Omental fat pad (tissue), 4 donors: ENCODE measurements at places on chromosomes 7 and 10. TPM values are rescaled to one million over a fixed set of nuclear protein-coding genes. Genes with fewer than 3 reads are reported as not detected.

DNA sequence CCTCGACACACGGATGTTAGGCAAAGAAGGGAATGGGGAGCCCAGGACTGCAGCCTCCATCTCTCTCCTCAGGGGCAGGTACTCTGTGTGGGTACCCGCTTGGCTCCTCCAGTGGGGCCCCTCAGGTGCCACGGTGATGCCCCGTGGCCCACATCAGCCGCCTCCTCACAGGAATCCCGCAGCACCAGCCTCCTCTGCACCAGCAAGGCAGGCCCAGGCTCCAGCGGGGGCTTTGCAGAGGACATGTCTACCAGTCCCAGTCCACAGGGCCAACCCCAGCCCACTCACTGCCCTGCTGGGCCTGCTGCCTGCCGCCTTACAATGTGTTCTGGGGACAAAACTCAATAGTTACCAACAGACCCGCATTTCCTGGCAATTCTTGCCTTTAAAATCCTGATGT, 61.6 kb upstream of the ADGRA1 start:
- DNase-seq, result no peak

DNA sequence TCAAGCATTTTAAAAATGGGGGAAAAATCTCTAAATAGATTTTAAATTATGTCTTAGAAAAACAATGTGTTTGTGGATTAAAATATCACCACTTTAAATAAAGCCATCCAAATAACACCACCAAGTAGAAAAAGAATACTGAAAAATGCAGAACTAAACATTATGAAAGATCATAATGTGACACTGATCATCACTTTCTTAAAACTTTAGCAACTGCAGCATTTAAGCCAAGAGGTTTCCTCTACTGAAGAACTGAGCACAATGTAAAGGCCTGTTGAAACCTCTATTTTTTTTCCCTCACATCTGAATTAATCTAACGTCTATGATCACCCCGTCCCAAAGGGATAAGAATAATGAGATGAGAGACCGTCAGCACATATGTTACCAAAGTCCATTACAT, 18.6 kb downstream of the MINDY3 start:
- DNase-seq, result no peak

GRCh38 chr7:151680810-151681209, 161.1 kb upstream of the RHEB start:
- no peak for DNase-seq

GRCh38 chr10:13731799-13732198, 145.0 kb downstream of the PRPF18 start:
- no peak for DNase-seq

- no peak for DNase-seq
These were observed 12.4 kb upstream of the ARHGAP12 start for GRCh38 chr10:31940839-31941653.

DNA sequence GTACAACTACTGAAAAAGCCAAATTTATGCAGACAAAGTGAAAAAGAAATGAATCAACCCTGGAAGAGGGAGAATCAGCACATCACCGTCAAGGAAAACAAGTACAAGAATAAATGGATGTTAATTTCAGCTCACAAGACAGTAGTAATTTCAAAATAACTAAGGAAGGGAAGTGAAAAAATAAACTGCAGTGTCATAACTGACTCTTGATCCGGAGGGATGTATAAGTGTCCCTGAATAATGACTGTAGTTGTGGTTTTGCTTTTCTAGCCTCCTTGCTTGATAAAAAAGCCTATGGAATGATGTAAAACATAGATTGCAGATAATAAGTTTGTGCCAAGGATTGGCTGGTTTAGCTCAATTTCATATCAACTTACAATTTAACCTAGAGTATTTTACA, 721.1 kb upstream of the C7orf33 start:
- no peak for DNase-seq

DNA sequence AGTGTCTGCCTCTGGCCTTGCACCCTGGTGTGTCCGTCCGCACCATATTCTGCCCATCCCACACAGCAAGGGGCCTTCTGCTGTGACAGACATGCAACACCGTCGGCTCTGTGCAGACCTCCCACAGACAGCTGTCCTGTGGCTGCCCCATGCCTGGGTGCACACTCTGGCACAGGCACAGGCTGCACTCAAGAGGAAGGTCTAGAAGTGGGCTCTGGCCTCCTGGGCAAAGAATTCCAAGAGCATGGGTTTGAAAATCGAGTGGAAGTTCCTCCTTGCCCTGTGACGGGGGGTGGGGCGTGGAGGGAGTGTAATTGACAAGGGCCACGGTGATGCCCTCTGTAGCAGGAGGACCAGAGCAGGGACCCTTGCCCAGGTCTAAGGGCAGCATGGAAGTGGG, 4.3 kb upstream of the LOXL4 start:
- no peak for DNase-seq

- no peak for DNase-seq
These were observed 151.0 kb upstream of the FRMD4A start for GRCh38 chr10:14481752-14482151.

- no peak for DNase-seq
These were observed 189.9 kb downstream of the ZEB1 start for GRCh38 chr10:31508882-31509281.

Gene CLEC2L
- total RNA-seq, result not detected

Gene FAM25A
- not detected for total RNA-seq
